Right ventricle myocardium superior (tissue), 1 donor: ENCODE measurements at places on chromosomes 16 and 17. TPM values are rescaled to one million over a fixed set of nuclear protein-coding genes. Genes with fewer than 3 reads are reported as not detected.

The HOXB7 gene
- 0.22 TPM for total RNA-seq

The ELMO3 gene
- 0.54 TPM for total RNA-seq

The HS3ST2 gene
- total RNA-seq: 0.19 TPM

The DHX40 gene
- total RNA-seq: 18.1 TPM

The CTRB2 gene
- total RNA-seq: not detected
